ENCODE measurements at places on chromosomes 5 and 9.
A peak's percentile ranks its signal among the peaks of the same experiment; 100 is the strongest.

DNA sequence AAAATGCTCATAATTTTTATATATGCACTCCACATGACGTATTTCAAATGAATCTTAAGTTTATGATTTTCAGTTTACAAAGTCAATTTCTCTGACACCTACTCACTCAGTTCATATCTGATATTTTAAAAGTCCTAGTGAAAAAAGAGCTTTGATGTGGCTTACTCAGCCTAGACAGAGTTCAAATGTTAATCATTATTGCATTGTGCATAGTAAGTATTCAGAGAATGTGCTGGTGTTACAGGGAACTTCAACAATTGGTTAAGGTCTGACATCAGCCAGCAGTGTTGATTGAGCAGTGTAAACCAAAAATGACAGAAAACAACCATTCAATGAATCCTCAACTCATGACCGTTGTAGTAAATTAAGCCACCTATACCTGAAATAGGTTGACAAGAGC, 147.2 kb upstream of the LHFPL2 start:
- no peak for DNase-seq

GRCh38 chr5:134255418-134256150, 29.7 kb upstream of the PPP2CA start:
- no peak for DNase-seq

DNA sequence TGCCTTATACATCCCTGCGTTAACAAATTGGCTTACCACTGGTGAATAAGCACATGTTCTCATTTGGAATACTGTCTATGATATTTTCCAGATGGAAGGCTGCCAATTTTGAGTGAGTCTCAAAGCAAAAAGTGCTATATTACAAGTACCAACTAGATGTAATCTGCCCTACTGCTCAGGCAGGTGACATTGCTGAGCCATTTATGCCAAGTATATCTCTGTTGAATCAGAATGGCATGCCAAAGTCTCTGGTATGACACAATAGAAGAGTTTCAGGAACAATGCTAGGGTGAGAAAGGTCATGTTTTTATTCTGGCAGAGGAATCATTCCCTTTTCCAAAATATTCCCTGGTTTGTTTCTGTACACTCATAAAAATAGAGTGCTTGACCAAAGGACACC, 356.5 kb downstream of the CDH9 start:
- DNase-seq: no peak

DNA sequence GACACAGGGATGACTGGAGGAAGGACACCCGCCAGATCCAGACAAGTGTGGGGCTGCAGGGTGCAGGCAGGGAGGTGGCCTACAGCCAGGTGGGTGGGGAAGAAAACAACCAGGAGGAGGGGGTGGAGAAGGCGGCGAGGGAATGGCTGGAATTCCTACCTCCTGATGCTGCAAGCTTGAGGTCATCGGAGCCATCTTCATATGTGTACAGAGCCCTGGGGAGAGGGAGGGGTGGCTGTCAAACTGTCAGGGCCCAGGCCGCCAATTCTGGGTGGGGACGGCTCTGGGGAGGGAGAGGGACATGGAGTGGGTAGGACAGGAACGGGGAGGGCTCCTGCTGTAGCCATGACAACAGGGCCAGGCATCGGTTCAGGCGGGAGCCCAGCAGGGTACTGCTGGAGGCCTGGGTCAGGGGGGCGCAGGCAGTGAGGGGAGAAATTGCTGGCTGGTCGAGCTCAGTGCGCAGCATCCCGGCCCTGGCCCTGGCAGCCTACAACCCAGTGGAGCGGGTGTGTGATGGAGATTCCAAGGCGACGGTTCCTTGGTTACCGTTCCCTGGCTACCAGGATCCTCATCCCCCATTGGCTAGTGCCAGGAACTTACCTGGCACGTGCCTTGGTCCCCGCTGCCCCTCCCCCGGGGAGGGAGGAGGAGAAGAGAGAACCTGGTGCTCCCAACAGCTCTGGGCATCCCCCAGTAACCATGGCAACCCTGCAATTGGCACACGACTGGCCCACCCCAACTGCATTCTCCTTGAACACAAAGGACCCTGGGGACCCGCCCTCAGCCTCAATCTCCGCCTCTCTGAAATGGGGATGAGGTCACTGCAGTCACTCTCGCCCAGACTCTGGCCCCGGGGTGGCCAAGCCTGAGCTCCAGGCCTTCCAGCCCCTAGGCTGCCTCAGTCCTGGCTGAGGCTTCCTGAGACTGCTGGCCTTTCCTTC, 4.5 kb downstream of the DBN1 start:
- no peak for DNase-seq

DNA sequence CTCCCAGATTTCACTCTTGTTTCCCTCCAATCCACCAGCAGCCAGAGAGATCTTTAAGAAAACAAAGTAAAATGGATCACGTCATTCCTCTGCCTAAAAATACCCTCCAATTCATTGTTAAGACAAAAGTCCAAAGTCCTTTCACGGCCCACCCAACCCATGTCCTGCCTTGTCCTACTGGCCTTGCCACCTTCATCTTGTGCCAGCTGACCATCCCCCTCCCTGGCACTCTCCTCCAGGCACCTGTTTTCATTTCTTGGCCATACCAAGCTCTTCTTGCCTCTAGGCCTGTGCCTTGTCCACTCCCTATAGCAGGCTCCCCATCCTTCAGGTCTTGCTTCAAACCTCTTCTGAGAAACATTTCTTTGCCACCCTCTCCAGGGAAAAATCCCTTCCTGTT, 307.6 kb downstream of the MSX2 start:
- no peak for DNase-seq

GRCh38 chr5:139501381-139501780, 18.8 kb upstream of the STING1 start:
- DNase-seq: no peak

DNA sequence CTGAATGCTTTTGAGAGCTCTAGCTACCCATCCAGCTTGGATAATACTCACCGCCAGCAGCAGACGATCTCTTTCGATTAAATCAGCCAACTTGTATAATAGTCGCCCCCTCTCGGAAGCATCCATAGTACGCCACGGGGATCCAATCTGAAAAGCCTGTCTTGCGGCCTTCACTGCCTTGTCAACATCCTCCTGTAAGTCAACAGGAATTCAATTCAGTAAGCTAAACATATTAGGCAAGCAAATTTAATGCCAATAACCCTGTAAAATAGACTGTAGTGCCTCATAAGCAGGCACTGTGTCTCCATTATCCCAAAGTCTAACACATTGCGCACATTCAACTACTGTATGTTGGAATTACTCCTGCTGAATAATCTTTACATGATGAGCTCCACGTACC, 22.0 kb downstream of the ALDH1A1 start:
- DNase-seq: no peak

GRCh38 chr5:72093217-72093616, 14.1 kb upstream of the MAP1B start:
- DNase-seq: no peak

- DNase-seq: no peak
Measured at GRCh38 chr9:33144551-33144950, 22.6 kb downstream of the B4GALT1 start.

GRCh38 chr9:86945728-86946200, 1.5 kb downstream of the GAS1 start:
- no peak for DNase-seq

DNA sequence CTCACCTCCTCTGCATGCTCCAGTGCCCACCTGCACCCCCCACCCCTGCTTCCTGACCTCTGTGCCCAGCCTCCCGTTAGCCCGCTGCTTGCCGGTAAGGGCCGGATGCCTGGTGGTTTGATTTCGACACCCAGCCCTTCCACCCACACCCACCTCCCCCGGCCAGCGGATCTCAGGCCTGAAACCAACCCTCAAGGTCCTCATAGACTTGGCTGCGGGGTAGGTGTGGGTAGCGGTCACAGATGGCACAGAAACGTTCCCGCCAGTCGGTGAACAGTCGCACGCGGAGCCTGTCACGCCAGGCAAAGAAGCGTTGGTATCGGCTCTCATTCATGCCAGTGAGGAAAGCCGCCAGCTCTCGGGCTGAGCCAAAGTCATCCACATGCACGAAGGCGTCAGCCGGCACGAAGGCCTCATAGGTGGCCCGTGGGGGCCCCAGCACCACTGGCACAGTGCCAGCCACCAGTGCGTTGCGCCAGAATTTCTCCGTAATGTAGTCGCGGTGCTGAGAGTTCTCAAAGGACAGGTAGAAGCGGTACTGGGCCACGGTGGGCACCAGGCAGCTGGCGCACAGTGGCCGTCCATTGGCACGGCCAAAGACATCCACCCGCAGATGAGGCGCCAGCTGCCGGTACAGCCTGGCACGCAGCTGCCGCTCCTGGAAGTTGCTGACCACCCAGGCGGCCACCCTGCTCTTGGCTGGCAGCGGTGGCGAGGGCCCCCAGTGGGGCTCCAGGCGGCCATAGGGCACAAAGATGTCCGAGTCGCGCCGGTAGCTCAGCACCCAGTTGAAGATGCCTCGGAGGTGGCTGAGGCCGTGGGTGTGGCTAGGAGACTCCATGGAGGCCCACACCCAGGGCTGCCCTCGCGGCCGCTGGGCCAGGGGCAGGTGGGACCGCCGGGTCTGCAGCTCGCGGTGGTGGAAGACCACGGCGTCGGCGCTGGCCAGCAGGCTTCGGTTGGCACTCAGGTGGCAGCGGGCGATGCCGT, 1.1 kb downstream of the FUT7 start:
- DNase-seq: no peak

GRCh38 chr5:67187006-67187715, 9.4 kb downstream of the CD180 start:
- DNase-seq: peak; percentile 67

DNA sequence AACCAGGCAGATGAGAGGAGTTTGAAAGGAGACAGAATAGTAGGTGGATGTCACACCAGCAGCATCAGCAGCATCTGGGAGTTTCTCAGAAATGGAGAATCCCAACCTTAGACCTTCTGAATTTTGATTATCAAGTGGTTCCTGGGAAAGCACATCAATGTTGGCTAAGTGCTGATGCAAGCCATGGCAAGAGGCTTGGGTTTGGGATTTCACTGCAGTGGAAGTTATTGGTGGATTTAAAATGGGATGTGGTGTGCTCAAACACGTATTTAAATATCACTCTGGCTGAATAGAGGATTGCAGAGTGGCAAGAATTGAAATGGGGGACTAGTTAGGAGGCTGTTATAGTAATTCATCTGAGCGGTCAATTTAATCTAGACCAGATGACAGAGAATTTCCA, 387.8 kb upstream of the WWC1 start:
- no peak for DNase-seq

DNA sequence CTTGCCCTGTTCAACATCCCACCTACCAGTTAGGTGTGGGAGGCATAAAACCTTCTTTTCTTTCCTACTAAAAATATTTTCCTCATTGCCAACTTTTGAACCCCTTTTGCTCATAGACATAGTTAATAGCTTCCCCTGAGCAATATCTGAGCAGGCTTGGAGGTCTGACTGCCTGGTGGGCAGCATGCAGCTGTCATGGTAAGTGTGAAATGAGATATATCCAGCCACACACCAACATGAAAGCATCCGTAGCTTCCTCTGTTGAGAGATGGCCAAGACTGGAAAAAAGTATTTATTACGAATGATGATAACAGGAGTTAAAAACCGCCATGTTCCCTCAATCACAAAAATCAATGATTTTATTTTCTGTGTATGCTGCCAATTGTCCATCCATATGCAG, 190.1 kb downstream of the TMEM38B start:
- DNase-seq: no peak

- no peak for DNase-seq
Measured at GRCh38 chr5:77095189-77095588, 8.1 kb upstream of the ZBED3 start.

DNA sequence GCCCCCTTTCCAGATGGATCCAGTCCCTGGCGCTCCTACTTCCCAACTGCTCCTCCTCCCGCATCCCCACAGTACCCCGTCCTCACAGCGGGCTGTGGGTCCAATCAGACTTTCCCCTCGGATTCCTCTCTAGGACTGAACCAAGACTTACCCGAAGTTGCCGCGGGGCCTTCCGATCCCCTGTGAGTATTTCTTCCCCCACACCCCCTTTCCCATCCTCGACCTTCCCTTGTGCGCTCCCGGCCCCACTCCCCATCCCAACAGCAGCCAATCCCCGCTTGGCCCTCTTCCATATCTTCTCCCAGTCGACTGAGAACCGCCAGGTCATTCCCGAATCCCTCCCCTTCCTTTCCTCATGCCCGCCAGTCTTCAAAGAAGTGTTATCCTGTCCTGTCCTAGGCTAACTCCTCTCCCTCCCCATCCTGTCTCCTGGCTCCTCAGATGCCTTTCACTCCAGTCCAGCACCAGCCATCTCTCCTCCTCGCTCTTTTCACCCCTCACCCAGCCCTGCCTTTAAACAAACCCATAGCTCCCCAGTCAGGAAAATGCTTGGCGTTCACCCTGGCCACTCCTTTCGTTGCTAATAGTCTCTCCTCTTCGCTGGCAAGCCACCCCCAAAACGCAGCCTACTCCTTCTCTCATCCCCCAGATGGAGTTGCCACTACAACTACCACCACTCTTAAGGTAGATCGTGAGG, 646 bp downstream of the SWI5 start:
- no peak for DNase-seq

DNA sequence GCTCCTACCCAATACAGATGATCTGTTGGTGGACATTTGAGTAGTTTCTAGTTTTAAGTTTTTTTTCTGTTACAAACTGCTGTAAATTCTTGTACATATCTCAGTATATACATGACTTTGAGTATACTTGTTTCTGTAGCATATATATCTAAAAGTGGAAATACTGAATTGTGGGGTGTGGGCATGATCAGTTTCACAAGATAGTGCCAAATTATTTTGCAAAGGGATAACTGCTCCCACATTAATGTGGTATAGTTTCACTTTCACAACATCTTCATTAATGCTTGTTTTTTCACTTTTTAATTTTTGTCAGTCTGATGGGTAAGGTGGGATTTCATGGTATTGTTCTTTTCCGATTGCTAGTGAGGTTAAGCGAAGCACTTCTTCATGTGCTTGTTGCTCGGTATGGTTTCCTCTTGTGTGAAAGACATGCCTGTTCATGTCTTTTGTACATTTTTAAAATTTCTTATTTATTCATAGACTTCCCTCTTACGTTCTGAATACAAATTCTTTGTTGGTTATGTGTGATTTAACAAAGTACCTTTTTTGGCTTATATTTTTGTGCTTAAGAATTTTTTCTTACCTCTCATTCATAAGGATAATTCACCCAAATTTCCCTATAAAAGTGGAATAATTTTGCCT, 103.5 kb downstream of the CDC42SE2 start:
- DNase-seq: no peak

DNA sequence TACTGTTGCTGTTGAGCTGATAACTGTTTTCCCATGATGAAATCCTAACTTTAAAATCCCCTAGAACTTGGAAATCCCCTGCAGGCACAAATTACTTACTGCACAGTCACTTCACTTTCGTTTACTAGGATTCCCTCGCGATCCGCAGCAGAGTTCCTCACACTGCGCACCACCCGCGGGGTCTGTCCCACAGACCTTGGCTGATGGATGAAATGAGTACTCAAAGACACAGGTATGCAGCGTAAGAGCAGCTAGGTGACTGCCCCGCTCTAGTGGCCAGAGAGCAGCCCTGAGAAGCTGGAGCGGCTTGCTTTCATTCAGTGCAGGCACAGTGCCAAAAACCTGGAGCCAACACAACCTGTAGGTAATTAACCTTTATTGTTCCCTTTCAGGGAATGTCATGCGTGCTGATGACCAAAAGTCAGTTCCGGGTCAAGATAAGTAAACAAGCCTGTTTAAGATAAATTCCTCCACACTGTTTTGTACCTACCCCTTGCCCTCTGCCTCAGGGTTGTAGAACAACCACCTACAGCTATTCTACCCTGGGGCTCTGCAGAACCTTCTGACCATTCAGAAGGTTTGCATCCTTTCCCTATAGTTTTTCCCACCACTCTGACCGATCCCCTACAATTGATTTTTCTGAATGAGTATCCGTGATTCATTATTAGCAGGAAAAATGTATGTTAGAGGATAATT, 191.2 kb downstream of the CDH9 start:
- DNase-seq: no peak

- DNase-seq: no peak
Measured at GRCh38 chr5:35470866-35471265, 146.8 kb upstream of the SPEF2 start.

GRCh38 chr5:96530901-96531300, 97.9 kb upstream of the PCSK1 start:
- no peak for DNase-seq

All from NAMALWA (cell line).